Activated CD8-positive, alpha-beta memory T cell treated with anti-CD3 and anti-CD28 coated beads for 1 hour (primary cell): ENCODE measurements at places on chromosomes 11 and 22.

DNA sequence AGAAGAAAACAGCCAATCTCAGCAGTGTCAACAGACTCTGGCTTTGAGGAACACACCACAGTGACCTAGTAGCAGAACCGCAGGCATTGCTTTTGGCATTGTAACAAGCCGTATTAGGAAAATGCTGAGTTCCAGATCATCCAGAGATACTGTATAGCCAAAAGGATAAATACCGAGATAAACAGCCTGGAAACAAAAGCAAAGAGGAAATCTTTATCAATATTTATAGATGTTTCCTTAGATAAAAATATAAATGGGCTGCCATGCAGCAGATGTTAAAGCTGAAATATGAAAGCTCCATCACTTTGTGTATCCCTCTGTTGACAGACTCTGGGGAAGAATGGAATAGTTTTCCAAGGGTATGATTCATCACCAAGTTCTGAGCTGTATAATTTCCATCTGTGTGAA, 98.9 kb upstream of the TP53AIP1 start:
- DNase-seq = no peak

GRCh38 chr22:47267513-47268282, 505.2 kb downstream of the TBC1D22A start:
- no peak for DNase-seq

- DNase-seq = no peak
Observed at GRCh38 chr22:36741968-36742367, 34.0 kb downstream of the IFT27 start.

- DNase-seq = no peak
Observed at GRCh38 chr11:111745719-111746504, 20.3 kb downstream of the PPP2R1B start.

GRCh38 chr11:131195661-131196517, 174.5 kb upstream of the NTM start:
- DNase-seq = no peak

- DNase-seq = no peak
Observed at GRCh38 chr22:41534219-41534618, 10.1 kb downstream of the POLR3H start.

DNA sequence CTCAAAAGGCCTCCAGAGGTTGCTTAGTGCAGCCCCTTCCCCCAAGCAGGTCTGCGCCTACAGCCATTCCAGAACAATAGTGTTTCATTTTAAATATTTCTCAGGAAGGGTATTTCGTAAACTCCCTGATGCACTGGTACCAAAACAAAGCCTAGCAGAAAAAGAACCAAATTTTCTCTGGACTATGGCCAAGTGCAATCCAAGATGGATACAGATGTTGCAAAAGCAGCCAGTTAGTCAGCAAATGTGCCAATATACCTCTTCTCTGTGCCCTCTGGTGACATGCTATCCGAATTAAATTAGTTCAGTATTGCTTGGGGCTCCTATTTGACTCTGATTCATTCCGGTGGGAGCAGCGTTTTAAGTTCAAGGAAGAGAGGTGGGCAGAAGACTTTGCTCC, 247.8 kb downstream of the NTM start:
- DNase-seq = no peak

GRCh38 chr11:112770487-112770886, 190.7 kb upstream of the NCAM1 start:
- DNase-seq = no peak

- DNase-seq = no peak
Observed at GRCh38 chr11:90701716-90702115, 478.9 kb upstream of the CHORDC1 start.

GRCh38 chr22:31139866-31140716, at the start of gene PLA2G3:
TSS of gene PLA2G3 (minus strand) at chr22:31140508. CDS start at chr22:31140354, 154 bp downstream.
- DNase-seq = no peak

- DNase-seq = no peak
Observed at GRCh38 chr11:10205928-10206327, 88.1 kb downstream of the SBF2 start.

DNA sequence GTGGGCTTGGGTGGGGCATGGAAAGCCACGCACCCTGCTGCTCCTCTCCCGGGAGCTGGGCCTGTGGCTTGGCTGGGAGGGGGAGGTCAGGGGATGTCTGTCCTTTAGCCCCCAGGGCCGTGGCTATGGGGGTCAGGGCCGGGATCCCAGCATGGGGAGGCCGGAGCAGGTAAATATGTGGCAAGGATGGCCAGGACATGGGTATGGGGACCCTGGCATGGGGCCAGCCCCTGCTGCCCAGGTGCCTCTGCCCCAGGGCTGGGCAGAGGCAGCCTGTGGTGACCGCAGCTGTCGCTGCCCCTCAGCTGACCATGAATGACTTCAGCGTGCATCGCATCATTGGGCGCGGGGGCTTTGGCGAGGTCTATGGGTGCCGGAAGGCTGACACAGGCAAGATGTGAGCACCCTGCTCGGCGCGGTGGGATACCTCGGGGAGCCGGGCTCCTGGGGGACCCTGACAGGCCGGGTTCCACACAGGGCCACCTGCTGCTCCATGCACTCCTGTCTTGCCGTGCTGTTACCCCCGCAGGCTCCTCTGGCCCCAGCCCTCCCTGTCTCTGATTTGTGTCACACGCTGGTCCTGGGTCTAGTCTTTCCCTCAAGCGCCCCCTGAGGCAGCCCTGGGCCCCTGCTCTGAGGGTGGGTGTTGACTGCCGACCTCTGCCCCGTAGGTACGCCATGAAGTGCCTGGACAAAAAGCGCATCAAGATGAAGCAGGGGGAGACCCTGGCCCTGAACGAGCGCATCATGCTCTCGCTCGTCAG, 8.1 kb upstream of the ANKRD13D start:
- DNase-seq = no peak
